DND-41 (cell line): ENCODE measurements at places on chromosomes 5 and 9.

DNA sequence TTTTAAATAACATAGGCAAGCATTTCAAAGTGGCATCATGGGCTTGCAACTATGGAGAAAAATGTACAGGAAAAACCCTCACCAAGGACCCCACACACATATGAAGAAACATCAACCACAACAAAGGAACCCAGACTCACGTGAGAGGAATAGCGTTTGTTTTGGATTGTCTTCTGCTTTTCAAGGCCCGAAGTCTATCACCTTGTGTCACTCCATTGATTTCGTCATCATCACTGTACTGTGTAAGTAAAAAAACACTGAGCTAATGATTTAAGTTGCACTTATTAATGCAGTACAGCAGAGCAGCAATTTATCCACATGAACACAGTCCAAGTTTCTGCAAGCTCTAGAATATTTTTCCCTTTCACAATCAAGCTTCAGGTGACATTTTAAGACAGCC, 72.4 kb downstream of the HABP4 start:
- peak; percentile 50 for DNase-seq

DNA sequence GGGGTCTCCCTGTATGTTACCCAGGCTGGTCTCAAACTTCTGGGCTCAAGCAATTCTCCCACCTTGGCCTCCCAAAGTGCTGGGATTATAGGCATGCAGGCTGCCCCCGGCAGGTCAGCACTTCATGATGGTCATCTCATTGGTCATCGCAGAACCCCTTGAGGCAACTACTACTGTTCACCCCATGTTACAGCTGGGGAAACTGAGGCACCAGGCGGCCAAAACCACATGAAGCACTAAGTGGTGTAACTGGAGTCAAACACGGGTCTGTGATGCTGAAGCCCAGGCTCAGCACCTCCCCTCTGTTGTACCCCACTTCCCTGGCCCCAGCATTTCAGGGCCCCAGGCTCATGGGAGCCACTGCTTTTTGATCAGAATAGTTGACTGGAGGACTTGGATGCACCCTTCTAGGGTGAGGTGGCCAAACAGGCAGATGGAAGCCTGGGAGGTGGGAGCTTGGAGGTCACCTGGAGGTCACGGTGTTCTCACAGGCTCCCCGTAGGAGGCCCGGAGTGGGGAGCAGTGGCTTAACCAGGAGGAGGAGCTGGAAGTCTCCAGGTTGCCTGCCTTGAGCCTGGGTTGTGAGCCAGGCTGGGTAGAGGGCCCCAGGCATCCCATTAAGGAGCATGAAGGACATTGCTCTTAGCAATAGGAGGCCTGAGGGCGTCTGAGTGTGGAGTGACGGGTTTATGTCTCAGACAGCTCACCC, 57.3 kb upstream of the RPL26L1 start:
- DNase-seq, result no peak

GRCh38 chr9:74595286-74595685, 98.2 kb downstream of the RORB start:
- DNase-seq, result no peak

- no peak for DNase-seq
These were observed 37.1 kb downstream of the DBH start for GRCh38 chr9:133673258-133673655.

- DNase-seq, result peak; percentile 29
These were observed 28.4 kb downstream of the ZFP62 start for GRCh38 chr5:180832638-180833068.

- DNase-seq, result no peak
These were observed 18.3 kb downstream of the CMBL start for GRCh38 chr5:10289353-10289752.

DNA sequence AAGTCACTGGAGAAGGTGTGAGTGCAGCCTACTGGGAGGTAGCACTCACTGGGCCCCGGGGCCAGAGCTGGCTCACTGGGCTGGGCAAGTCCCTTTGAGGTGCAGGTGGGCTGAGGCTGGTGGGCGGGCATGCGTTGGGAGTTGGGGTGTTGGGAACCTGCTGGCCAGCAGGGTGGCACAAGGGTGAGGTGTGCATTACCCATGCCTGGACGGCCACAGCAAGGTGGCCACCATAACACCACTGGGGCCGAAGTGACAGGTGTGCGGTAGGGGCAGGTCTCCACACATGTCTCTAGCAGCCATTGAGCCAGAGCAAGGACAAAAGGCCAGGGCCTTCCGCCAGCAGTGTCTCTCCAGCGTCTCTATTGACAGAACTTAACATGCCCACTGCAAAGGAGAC, 22.6 kb downstream of the PRRT1B start:
- no peak for DNase-seq
